ENCODE measurements at places on chromosomes 7 and 10.

GRCh38 chr7:99752356-99752755 lies 17.4 kb upstream of the CYP3A7 start:
- DNase-seq: no peak

DNA sequence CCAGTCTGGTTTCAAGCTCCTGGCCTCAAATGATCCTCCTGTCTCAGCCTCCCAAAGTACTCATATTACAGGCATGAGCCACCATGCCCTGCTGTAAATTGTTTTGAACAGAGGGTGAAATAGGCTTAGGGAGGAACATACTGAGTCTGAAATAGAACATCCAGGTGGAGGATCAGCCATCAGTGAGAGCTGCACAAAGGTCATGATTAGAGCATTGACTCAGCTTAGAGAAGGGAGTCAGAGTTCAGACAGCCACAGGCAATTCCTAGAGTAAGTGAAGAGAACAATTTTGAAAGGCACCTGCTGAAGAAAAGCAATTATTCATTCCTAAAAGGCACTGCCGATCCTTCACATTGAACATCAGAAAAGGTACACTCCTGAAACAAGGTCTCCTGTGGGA lies 15.9 kb upstream of the NEBL start:
- DNase-seq: no peak

- no peak for DNase-seq
Observed at GRCh38 chr7:129108581-129108980, 35.9 kb upstream of the TSPAN33 start.

GRCh38 chr7:131105294-131105798 lies 222.3 kb upstream of the MKLN1 start:
- no peak for DNase-seq

DNA sequence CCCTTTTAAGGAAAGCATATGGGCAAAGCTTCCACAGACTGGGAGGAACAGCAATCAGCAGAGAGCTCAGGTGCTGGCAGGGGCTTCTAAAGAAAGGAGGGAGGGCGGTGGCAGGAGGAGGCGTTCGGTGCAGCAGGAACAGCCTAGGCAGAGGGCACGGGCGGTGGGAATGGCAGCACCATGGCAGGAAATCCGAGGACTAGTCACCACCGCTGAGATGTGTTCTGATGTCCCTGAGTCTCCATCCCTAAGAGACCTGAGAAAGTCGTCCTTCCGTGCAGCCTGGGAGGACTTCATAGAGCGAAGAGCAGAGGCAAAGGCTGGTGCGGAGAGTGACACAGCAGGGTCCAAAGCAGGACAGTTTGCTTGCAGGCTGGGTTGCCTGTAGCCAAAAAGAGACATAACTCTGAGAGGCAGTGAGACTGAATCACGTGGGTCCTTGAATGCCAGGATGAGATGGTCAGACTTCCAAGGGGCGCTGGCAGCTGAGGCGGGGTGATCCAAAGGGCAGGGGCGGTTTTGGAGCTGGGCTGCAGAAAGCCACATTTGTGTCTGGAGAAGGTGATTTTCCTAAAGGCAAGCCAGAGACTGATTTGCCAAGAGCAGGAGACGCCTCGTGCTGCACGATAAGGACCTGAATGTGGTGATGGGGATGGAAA lies 35.8 kb upstream of the GRID1 start:
- no peak for DNase-seq

GRCh38 chr7:142796501-142797390 lies 26.0 kb downstream of the PRSS2 start:
- no peak for DNase-seq

- DNase-seq: no peak
Observed at GRCh38 chr7:81803267-81803666, 33.4 kb upstream of the HGF start.

DNA sequence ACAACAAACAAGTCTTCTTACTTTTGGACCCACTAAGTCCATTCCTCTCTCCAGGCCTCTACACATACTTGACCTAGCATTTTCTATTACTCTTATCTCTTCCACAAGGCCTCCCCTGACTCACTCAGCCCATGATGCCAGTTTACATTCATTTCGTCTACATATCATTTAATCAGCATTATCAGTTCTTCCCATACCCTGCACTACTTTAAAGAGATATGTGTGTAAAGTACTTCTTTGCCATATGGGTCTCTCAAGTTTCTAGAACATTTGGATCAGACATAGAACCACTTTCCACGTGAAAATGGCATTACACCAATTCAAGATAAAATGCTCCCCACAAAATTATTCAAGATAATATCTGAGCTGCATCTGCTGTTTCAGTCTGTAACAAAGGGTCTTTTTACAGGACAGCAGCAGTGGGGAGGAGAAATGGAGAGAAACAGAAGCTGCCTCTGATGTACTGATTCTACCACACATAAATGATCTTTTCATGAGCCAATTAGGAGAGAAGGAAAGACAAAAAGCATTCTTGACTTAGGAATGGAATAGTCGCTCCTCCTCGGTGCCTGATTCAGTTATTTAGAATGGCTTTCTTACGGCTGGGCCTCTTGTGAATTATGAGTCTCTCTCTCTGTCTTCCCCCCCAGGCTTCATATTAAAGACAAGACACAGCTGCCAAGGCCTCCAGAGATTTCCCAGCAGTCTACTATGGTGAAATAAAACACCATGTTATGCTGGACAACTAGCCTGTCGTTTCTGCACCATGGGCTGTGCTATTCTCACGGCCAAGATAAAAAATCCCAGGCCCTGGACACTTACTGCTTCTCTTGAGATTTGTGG lies 46.9 kb upstream of the SEPTIN7 start:
- no peak for DNase-seq

- DNase-seq: no peak
Observed at GRCh38 chr10:69869291-69869961, 67.7 kb downstream of the COL13A1 start.

DNA sequence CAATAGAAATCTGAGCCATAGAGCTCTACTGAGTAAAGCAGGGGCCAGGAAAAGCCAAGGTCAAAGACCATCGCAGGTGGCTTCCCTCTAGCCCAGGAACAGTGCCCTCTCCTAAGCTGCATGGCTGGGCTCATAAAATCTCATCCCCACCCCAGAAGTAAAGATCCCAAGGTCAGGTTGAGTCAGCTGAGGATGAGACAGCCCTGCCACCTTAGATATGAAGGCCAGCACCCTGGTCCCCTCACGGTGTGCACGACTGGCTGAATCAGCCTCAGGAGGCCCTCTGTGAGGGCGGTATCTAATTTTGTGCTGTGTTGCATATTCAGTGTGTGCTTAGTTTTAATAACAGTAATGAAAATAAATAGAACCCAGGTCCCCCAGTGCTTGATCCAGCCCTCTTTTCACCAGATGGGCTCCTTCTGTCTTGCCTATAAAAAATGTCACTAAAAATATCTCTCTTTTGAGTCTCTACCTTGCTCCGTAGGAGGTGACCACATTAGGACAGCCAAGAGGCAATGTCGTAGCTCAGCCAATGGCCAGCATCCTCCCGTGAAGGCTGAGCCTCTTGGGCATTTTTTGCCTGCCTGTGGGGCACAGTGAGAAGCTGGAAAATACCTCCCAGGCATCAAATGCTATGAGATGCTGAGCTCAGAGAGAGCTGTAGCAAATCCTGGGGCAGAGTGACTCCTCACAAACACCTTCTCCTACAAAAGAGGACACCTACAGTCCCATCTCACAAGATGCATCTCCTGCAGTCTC lies 424.0 kb downstream of the PLXNA4 start:
- DNase-seq: no peak

GRCh38 chr10:74558897-74559296 lies 267.5 kb upstream of the KAT6B start:
- DNase-seq: no peak

GRCh38 chr10:33032654-33033151 lies 74.7 kb upstream of the ITGB1 start:
- DNase-seq: no peak

DNA sequence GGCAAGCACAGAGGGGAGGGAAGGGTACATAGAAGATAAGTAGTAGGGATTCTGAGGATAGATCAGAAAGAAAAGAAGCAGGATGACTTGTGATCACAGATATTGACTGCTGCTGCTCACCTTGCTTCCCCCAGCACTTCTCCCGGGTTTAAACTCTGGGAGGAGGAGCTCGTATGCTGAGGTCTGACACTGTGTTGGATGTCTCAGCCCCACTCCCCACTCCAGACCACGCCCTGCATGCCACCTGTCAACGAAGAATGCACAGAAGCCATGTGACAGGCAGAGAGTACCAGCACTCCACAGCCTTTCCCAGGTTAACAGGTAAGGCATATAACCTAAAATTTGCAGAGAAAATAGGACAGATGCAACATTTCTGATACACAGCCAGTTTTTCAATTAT lies 388.9 kb downstream of the TNS3 start:
- no peak for DNase-seq

GRCh38 chr10:101986624-101986971 lies 69.4 kb downstream of the ARMH3 start:
- no peak for DNase-seq

GRCh38 chr7:880450-880849 lies 4.1 kb downstream of the GET4 start:
- DNase-seq: no peak

DNA sequence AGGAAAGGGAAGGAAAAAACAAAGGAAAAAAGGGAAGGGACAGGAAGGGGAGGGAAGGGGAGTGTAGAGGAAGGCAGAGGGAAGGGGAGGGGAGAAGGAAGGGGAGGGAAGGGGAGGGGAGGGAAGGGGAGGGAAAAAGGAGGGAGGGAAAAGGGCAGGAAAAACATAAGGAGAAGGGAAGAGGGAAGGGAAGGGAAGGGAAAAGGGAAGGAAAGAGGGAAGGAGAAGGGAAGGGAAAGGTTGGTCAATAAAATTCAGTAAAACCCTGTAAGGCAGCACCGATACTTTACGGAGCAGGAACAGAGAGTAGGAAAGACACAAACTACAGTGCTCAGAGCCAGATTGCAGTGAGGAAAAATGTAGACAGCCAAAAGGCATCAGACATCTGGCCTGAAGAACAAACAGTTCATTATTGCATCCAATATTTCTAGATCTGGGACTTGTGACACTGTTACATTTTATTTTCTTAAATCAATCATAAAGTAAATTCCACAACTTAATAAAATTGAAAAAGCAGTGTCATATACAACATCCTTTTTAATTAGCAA lies 322.0 kb downstream of the CRPPA start:
- no peak for DNase-seq

DNA sequence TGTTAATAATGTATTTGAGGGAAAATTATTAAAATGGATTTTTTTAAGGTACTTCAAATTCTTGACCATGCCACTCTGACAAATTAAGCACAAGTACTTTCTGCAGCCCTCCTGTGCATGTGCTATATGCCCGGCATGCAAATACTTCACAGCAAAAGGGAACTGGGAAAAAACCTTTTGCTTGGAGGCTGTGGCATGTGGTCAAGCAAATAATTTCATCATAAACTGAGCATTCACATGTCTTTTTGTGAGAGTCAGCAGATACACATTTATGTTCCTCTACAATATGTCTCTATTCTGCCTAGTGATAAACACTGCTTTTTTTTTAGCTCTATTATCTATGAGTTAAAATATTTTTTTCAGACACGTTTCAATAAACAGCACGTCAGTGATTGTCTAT lies 53.7 kb upstream of the SEMA3A start:
- DNase-seq: no peak

GRCh38 chr10:89236226-89236797 lies 15.3 kb downstream of the LIPA start:
- no peak for DNase-seq

GRCh38 chr10:103491729-103492364 lies 1.7 kb upstream of the NEURL1 start:
- DNase-seq: no peak
